ENCODE measurements at places on chromosomes 2 and 18.

DNA sequence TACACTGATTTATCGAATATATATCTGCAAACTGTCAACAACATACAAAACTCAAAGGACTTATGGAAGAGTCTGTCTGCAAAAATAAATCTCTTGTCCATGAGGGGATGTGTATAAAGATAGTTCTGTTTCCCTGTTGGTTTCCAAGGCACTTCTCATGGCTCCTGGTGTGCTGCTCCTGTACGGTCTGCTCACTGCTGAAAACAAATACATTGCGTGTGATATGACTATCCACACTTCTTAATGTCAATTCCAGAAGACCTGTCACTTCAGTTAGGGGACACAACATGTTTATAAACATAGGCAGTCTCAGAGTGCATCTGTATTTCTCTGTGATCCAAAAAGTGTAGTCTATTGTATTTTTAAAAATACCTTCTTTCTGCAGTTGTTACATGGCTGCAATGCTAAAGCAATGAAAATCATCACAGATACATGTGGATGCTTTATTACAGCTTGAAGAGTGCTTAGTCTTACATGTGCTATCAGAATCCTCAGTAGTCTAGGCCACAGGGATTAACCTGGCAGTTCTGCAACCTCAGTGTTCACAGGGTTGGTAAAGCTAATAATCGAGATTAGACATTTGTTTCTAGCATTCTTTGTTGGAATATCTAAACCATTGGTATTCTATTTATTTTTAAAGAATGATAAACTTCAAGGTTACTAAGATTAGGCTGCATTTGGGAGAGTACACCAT, 7.8 kb downstream of the ALKAL2 start:
- DNase-seq: no peak

GRCh38 chr2:133848111-133848649, 279.9 kb upstream of the NCKAP5 start:
- DNase-seq: no peak

- no peak for DNase-seq
Observed at GRCh38 chr2:103738108-103738507, 976.3 kb downstream of the TMEM182 start.

GRCh38 chr2:150472511-150472899, 15.0 kb downstream of the RND3 start:
- no peak for DNase-seq

DNA sequence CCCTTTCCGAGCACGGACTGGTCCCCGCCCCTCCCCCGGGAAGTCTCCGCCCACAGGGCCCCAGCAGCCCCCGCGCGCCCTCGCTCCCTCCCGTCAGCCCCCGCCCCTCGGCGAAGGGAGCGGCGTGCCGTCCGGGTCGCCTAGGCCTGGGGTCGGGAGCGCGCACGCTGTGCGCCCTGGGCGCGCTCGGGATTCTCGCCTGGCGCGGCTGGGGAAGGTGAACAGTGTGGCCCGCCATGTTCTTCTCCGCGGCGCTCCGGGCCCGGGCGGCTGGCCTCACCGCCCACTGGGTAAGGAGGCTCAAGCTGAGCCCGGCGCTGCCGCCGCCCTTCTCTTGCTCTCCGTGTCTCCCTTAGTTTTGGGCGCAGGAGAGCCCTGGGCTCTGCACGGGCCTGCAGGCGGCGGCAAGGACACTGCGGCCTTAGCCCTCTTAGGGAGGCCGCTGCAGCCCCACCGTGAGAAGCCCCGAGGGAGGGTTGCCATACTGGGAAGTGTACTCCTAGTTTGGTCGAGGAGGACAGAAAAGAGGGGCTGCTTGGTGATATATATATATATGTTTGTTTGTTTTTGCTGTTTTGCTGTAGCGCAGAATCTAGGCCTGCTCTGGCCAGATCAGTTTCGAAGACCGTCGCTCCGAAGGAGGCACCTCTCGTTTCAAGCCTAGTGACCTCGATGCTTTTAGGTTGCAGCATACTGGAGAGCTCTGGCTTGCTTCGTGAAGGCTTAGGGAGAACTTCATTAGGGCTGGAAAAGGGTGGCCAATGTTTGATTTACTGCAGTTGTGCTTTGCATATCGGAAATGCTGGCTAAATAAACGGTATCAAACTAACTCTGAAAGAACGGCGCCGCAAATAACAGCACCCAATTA, at the start of gene NDUFV2:
Gene NDUFV2, plus strand, starts transcription at position 192 of the 868 bp plus-strand sequence. Its CDS starts 45 bp downstream, at position 237.
- peak; percentile 99 for DNase-seq

- DNase-seq: no peak
Observed at GRCh38 chr2:48434101-48434500, 95.9 kb upstream of the STON1 start.

DNA sequence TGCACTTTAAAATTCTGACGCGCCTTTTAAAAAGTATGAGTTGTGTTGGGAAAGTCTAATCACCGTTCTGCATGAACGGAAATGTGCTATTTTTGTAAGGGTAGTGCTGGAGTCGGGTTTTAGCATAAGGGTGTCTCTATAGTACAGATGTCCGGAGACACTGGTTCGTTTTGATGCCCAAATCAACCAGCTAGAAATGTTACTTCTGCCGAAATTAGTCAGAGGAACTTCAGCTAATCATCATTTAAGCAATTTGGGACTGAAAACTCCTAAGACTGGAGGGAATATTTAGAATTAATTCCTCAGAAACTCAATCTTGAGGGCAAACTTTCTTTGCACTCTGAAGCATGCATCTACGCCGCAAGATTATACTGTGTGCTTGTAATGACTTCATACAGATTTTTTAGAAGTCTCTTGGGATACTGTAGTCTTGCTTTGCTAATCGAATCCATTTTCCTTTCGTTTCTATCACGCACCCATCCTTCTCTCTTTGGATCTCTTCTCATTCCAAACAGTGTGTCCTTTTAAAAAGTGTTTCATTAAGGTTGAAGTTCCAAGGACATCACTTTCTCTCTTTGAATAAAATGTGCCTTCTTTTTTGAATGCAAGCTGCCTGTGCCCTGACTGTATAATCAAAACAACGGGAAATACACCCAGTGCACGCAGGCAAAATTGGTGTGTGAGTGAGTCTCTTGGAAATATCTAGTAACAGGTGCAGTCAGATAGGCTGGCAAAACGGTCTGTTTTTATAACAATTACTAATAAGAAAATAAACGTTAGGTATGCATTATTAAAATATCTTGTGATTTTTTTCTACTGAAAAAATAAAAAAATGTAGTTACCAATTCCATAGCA, 270.9 kb upstream of the TCF4 start:
- DNase-seq: no peak

- DNase-seq: no peak
Observed at GRCh38 chr18:50898919-50899318, 20.0 kb downstream of the ME2 start.

DNA sequence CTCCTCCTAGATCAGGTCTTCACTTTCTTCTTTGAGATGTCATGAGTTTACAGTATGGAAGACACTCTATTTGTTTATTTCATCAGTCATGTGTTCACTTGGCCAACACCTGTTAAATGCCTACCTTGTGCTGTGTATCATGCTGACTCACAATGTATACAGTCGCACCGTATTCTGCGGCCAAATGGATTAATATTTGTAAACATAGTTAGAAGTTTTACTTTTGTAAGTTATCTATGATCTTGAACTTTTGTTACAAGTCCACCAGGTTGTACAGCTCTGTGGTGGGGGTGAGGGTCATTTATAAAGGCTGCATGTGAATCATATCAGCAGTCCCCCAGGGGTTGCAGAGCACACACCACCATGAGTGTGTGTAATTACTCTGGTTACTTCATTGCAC, 408.7 kb upstream of the NRP2 start:
- no peak for DNase-seq

- DNase-seq: no peak
Observed at GRCh38 chr2:88925770-88926462, 234.4 kb downstream of the RPIA start.

- no peak for DNase-seq
Observed at GRCh38 chr2:119119999-119120756, 38.4 kb downstream of the C1QL2 start.

DNA sequence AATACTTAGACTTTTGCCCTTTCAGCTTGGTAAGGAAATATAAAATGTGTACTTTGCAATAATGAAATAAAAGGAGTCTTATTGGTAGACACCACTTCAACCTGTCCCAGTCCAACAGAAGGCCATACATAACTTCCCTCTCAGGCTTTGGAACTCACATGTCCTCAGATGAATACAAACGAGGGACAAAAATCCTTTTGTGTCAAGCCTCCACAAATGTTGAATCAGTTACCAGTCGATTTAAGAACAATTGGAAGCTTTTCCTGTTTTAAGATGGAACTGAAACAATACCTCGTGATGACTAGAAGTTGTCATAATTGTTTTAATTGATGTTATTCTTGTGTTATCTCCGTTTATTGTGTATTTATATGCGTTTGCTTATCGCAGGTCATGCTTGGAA, 385.1 kb upstream of the POU3F3 start:
- no peak for DNase-seq

DNA sequence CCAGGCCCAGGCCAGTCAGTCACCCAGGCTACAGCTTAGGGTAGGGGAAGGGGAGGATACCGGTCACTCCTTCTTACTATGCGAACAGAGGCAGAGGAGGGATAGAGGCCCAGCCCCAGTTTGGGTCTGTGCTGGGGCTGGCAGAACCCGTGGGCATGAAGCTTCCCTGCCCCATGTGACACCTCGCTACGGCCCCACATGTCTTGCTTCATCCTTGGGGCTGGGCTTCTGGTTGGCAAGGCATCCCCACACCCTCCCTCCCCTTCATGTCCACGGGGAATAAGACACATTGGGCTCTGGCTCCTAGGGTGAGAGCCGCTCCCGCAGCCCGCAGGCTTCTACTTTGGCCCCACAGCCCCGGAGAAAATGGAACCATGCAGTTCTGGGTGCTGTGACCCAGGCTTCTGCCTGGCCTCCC, 32.4 kb downstream of the HS1BP3 start:
- DNase-seq: no peak

GRCh38 chr2:99571021-99571420, 81.2 kb upstream of the REV1 start:
- DNase-seq: no peak

- no peak for DNase-seq
Observed at GRCh38 chr2:185790361-185790760, 51.8 kb downstream of the FSIP2 start.

DNA sequence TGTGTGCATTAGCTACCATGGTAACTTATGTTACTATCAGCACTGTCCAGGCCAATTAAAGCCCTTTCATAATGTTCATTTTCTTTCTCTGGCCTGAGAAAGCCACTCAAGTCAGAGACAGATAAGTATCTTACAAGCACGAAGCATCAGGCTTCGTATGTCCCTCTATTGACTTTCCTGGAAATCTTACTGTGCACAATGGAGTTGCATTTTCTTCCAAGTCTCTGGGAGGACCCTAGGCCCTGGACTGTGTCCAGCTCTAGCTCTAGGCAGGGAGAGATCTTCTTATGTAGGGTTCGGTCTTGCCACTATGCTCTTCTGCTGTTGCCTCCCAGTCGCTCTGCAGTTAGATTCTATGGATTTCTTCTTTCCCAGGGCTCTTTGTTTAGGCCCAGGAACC, 40.0 kb upstream of the ITGA6 start:
- no peak for DNase-seq

GRCh38 chr18:44341759-44342158, 338.9 kb upstream of the SETBP1 start:
- no peak for DNase-seq

DNA sequence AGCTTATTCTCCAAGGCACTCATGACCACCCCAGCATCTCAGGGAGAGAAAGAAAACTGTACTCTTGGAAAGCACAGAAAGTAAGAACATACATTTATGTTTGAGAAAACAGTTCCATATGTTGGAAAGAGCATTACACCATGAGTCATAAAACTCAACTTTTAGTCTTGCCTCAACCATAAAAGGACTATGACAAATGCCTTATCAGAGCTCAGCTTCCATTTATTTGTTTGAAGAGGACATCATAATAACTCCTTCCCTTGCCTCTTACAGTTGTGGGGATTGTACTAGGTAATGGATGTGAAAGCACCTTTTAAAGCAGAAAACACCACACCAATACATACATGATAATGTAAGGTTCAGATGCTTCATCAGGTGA, 370.8 kb downstream of the LNPK start:
- DNase-seq: no peak

DNA sequence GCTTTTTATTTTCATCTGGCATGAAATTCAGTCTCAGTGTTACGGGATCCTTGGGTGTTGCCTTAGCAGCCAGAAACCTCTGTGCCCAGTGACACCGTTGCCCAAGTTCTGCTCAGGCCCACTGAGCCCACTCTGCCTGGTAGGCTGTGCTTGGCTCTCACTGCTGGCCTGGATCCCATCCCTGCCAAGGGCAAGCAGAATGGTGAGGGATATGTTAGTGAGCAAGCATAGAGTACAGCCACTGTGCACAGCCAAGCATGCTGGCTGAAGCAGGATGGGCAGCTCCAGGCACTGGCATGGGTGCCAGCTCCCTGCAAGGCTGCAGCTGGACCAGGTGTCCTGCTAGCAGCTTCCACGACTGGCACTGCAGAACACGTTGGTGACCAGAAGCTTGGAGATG, 194.7 kb upstream of the TFPI start:
- DNase-seq: no peak

GRCh38 chr2:72255540-72255939, 107.9 kb upstream of the CYP26B1 start:
- no peak for DNase-seq

- DNase-seq: peak; percentile 53
Observed at GRCh38 chr2:148926291-148926961, 51.4 kb downstream of the KIF5C start.

DNA sequence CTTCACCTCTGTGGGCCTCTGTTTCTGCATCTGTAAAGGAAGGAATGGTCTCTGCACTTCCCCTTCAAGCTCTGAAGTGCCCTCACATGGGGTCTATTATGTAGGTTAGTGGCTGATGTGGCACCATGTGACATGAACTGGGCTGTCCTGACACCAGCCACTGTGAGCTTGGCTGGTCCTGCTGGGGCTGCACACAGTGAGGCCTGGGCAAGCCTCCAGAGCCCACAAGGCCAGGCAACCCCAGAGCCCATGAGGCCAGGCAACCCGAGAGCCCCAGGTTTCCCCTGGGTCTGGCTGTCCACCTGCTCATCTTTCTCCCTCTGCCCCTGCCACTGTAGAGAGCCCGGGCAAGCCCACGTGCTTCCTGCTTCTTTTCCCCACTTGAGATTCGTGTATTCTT, 150.1 kb upstream of the SMAD2 start:
- DNase-seq: no peak

DNA sequence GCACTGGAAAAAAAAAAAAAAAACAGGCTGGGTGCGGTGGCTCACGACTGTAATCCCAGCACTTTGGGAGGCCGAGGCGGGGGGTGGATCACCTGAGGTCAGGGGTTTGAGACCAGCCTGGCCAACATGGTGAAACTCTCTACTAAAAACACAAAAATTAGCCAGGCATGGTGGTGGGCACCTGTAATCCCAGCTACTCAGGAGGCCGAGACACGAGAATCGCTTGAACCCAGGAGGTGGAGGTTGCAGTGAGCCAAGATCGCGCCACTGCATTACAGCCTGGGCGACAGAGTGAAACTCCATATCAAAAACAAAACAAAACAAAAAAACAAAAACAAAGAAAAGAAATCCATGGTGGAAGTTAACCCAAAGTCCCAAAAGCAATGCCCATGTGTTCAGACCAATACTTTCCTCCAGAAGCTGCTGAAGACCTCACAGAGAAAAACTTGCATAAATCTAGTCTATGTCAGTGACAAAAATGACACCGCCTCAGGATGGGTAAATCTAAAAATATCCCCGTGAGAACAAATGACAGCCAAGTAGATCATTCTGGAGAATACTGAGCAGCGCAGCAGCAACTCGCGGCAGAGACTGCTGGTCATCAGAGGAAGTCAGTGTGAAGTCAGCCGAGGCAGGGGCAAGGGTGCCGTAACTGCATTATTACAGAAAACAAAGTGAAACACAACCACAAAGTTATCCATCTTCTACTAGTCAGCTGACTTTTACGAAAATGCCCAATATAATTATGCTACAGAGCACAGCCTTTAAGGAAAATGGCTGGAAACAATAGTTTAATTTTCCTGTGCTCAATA, 41.0 kb downstream of the LPIN2 start:
- DNase-seq: peak; percentile 53
